ENCODE measurements at places on chromosomes 5 and 9. TPM values are rescaled to one million over a fixed set of nuclear protein-coding genes. Genes with fewer than 3 reads are reported as not detected.

- no peak overlapping the region for H3K4me3 ChIP-seq
- DNase-seq = no peak
- no peaks in the 10 kb centered on the region for H3K4me1 ChIP-seq
- peak overlapping the region; percentile 24 for H3K27ac ChIP-seq
Observed at GRCh38 chr9:76912636-76913275, 6.8 kb upstream of the PRUNE2 start.

DNA sequence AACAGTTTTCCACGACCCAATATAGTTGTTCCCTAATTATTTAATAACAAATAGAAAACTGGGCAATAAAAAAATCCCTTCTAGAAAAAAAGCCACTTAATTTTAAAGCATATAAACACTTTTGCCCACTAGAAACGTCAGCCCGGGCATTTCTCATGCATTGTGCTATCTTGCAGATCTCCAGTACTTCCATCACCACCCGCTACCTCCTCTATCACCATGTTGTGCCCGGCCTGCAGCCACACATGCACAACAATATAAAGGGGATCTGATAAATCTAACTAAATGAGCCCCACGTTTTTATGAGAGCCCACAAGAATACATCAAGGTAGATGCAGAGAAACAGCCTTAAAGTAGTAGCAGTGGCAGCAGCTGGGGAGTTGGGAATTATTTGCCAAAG, 272.7 kb downstream of the MLLT3 start:
- no peak overlapping the region for H3K27ac ChIP-seq
- no peaks in the 10 kb centered on the region for H3K4me1 ChIP-seq
- DNase-seq = no peak
- H3K27me3 ChIP-seq = no peaks in the 10 kb centered on the region
- no peak overlapping the region for H3K4me3 ChIP-seq

- no peak for DNase-seq
- H3K36me3 ChIP-seq = no peaks in the 10 kb centered on the region
- no peak overlapping the region for H3K27ac ChIP-seq
- H3K4me3 ChIP-seq = no peak overlapping the region
- no peaks in the 10 kb centered on the region for H3K4me1 ChIP-seq
Observed at GRCh38 chr5:71880536-71880935, 161.5 kb downstream of the CARTPT start.

STK32A gene
- total RNA-seq = 0.98 TPM

SLC6A19 gene
- 0.50 TPM for total RNA-seq
